ENCODE measurements at places on chromosomes 4 and X.

DNA sequence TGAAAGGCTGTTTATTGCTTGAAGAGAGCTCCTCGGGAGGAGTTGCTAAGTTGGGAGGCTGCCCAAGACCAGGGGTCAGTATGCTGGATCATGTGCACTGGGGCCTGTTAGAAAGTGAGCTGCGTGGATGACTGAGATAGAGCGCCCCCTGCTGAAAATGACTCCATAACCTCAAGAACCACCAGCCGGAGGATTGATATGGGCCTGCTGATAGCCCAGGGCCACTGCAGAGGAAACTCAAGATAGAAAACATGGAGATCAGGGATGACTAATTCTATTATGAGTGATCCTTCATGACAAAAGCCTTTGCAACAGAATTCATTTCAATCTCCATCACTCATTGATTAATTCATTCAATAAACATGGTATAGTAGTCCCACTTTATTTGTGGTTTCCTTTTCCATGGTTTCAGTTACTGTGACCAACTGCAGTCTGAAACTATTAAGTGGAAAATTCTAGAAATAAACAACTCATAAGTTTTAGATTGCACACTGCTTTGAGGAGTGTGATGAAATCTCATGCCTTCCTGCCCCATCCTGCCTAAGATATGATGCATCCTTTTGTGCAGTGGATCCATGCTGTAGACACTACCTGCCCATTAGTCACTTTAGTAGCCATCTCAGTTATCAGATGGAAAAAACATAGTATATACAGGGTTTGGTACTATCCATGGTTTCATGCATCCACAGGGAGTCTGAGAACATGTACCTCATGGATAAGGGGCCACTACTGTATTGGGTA lies 126.7 kb upstream of the MBNL3 start:
- DNase-seq: peak; percentile 44

- no peak for DNase-seq
These were observed 7.8 kb downstream of the DIAPH2 start for GRCh38 chrX:96692454-96692853.

- no peak for DNase-seq
These were observed 45.0 kb downstream of the PSAPL1 start for GRCh38 chr4:7389719-7390118.

- no peak for DNase-seq
These were observed 13.7 kb downstream of the ZBTB33 start for GRCh38 chrX:120264341-120264740.

DNA sequence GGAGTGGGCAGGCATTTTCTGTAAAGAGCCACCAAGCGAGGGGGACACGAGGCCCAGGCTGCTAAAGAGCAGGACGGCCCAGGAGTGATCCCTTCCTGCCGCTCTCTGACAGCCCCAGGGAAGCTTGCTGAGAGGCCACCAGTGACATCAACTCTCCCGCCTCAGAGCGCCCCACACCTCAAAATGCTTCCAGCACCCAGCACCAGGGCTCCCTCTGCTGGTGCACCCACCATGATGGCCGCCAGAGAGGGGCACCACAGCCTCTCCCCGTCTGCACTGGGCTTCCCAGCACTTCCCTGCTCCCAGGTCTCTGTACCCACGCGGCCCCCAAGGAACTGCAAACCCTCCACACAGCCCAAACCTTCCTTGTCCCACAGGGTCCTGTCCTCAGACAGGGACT lies 40.4 kb downstream of the GAK start:
- DNase-seq: no peak

GRCh38 chr4:1379351-1379781 lies 26.9 kb downstream of the NKX1-1 start:
- no peak for DNase-seq

GRCh38 chrX:118350706-118351105 lies 4.8 kb downstream of the WDR44 start:
- DNase-seq: no peak

DNA sequence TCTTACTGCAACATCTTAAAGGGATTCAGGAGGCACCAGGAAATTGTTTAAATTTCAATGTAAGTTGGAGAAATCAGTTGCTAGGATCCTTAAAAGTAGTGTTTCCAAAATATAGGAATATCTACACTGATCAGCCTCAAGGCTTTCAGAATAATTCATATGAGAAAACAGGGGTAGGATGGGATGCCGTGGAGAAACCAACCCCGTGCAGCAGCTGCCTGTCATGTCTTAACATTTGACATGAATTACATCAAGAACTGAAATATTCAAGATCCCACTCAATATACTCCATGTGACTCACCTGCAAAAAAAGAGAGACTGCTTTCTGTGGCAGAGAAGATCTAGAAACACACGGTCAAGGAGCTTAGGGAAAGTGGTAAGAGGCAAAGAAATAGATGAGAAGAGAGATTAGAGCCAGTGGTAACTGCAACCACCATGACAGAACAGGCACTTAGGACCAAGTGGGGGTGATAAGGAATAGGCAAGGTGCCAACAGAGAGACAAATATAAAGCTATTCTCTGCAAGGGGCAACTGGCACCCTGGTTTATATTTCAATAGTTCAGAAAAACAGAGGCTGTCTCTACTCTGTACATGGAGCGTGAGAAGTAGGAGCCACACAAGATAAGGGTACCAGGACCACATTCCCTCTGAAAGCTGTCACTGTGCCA lies 64.0 kb downstream of the SLC39A8 start:
- no peak for DNase-seq

GRCh38 chr4:77220828-77221613 lies 64.0 kb downstream of the CCNG2 start:
- no peak for DNase-seq

- DNase-seq: peak; percentile 37
These were observed 4.3 kb downstream of the BLOC1S4 start for GRCh38 chr4:6720202-6720699.

DNA sequence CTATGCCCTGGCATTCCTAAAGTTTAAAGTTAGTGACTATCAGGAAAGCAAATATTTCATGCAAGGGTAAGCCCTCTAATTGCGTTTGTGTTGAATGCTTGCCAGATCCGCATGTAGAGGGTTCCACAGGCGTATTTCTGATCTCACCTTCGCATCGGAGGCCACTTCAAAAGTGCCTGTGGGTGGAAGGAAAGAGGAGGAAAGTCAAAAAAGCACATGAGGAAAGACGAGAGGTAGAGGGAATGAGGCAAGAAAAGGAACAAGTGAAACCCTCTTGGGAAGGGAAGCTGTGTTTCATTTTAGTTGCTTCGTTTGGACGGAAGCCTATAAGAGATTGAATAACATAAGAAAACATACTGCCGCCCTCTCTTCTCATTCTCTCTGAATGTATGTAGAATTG lies 628.8 kb downstream of the SPRY1 start:
- DNase-seq: no peak

DNA sequence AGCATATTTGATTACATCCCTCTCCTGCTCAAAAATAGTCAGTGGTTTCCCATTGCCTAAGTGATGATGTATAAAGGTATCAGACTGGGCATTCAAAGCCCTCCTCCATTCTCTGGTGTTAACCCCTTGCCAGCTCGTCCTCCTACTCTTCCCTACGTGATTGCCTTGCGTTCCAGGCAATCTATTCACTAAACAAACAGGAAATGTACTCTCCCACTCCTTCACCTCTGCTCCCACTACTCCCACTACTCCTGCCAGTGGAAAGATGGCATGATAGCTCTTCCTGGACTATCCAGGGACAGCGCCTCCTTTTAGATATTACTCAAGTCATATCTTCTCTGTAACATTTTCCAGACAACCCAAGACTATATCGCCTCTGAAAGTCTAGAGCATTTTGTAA lies 5.8 kb downstream of the DGAT2L6 start:
- no peak for DNase-seq

GRCh38 chrX:150574559-150575418 lies 6.4 kb downstream of the MTM1 start:
- DNase-seq: no peak

- DNase-seq: peak; percentile 71
These were observed 2.5 kb upstream of the TMPRSS11D start for GRCh38 chr4:67886281-67886680.
